ENCODE measurements at places on chromosomes 1 and 21. TPM values are rescaled to one million over a fixed set of nuclear protein-coding genes. Genes with fewer than 3 reads are reported as not detected.

EIF3I gene
- 211 TPM for total RNA-seq

DNA sequence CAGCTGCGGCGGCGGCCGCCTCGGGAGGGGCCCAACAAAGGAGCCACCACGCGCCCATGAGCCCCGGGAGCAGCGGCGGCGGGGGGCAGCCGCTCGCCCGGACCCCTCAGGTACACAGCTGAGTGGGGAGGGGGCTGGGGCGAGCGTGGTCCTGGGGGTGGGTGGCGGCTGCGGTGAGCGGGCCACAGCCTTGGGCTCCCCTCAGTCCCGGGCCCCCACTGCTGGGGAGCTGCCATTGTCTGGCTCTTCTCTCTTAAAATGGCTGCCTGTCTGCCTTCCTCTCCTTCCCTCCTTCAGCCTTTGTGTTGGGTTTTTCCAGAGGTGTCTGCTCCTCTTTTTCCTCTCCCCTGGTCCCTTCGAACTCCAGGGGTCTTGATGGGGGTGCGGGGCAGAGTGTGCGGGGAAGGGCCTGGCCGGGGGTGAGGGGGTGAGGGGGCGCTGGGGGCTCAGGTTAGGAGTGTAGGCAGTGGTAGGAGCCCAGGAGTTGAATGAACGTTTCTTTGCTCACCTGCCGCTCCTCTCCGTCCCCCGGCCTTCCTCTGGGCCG is 1.7 kb downstream of the ARID1A start:
- no peaks in the 10 kb centered on the region for H3K27me3 ChIP-seq
- peaks cover 63% of the 10 kb centered on the region for H3K4me1 ChIP-seq
- H3K4me3 ChIP-seq: peak overlapping the region; percentile 89

DNA sequence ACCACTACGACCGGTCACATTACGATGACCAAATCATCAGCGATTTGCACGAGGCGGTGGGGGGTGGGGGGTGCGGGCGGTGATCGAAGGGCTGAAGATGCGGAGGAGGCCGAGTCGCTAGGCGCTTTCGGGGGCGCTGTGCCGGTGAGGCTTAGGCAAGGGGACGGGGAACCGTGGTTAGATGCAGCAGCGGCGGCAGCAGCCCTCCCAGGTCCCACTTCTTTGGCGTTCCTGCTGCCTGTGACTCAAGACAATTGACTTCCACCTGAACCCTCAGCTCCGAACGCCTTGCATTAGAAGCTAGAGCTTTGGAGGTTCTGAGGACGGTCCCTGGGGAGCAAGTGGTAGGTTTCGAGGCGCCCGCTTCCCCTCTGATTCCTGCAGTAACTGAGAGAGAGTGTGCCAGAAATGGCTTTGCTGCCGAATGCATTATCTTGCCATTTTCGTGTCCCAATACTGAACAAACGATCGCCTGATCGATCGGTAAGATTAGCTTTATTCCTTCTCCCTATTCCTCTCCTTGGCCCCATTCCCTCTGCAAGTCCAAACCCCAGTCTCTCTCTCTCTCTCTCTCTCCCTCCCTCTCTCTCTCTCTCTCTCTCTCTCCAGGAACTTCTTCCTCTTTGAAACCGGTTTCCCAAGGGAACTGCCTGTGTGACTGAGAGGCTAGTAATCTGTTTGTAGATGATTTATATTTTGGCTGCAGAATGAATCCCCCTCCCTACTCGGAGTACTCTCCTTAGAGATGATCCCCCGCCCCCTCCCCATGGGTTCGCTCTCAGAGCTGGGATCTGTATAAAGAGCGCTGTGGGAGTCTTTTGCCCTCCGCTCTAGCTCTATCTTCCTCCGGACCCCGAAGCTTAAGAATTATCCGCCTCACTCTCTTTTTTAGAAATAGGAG is 735 bp upstream of the BRINP3 start:
- H3K27me3 ChIP-seq: peaks cover 33% of the 10 kb centered on the region
- H3K27ac ChIP-seq: no peak overlapping the region
- H3K4me1 ChIP-seq: peaks cover 6% of the 10 kb centered on the region
- no peaks in the 10 kb centered on the region for H3K36me3 ChIP-seq

- H3K4me3 ChIP-seq: no peak overlapping the region
- H3K27me3 ChIP-seq: no peaks in the 10 kb centered on the region
- no peaks in the 10 kb centered on the region for H3K4me1 ChIP-seq
These were observed 148.5 kb downstream of the LMX1A start for GRCh38 chr1:165207853-165208515.

Data from gastrocnemius medialis (tissue), 4 donors.